ENCODE measurements at places on chromosomes 2 and 18.

DNA sequence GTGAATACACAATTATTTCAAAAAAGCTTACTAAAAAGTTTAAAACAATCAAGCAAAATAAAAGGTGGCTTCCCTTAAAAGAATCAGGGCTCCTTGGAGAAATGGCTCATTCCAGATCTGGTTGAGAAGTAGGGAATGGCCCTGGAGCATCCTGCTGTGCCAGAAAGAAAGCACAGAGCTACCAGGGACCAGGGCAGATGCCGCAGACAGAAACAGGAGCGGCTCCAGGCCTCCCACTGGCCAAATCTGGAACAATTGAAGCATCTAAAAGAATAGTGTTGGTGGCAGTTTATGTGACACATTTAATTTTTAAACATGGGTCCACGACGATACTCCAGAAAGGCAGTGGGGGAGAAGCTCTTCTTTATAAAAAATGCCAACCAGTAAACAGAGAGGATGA, 75.5 kb downstream of the GBX2 start:
- no peak for DNase-seq

- DNase-seq, result no peak
Observed at GRCh38 chr2:85435981-85436835, 17.7 kb downstream of the SH2D6 start.

GRCh38 chr2:34831096-34831495, 1232.0 kb upstream of the FAM98A start:
- DNase-seq, result no peak

DNA sequence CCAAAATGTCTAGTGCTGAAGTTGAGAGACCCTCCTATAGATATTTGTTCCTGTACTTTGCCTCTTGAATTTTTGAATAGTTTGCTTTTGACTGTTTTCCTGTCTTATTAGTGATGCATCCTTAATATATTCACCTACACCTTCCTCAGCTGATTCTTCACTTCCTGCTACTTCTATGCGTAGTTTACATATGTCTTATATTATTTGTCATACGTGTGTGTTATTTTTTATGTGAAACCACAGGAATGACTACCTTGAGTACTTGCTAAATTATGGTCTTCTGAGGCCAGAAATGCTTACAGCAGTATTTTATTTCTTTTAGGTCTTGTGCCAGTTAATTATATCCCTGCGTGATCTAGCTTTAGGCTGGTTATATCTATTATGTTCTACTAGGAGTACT, 9.9 kb downstream of the UBE2E3 start:
- no peak for DNase-seq

GRCh38 chr2:113084249-113085000, 16.7 kb downstream of the IL1F10 start:
- no peak for DNase-seq

- DNase-seq, result no peak
Observed at GRCh38 chr2:177554365-177554764, 161.8 kb downstream of the AGPS start.

DNA sequence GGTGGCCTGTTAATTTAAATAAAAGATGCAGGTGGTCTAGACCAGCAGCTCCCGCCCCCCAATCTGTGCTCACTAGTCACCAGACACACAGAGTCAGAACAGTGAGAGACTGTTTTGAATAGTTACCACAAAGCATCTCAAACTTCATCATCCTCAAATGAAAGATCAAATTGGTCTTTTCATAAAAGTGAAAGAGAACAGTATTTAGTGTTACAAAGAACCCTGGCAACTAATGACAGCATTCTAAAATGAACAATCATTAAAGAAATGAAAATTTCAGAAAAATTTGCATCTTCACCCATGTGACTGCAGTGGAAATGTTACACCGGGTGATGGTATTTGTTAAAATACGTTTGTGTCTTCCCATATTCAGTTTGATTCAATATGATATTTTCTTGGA, 65.5 kb upstream of the PMAIP1 start:
- no peak for DNase-seq

GRCh38 chr18:23825978-23826405, 136.7 kb downstream of the LAMA3 start:
- DNase-seq, result no peak

DNA sequence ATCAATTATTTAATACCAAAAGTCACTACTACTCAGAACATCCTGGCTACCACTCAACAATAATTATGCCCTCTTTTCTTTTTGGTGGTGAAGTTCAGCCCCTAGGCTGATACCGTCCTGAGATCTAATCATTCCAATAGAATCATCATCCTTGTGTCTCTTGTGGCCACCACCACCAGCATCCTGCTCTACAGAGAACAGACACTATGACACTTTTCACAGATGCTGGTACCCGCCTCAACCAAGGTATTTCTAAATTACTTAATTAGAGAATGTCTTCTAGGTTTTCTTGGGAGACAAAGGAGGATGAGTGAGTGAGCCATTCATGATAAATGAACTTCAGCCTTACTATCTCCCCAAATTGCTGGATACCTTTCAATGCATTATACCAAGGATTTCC, 60.0 kb downstream of the TDRD15 start:
- no peak for DNase-seq

DNA sequence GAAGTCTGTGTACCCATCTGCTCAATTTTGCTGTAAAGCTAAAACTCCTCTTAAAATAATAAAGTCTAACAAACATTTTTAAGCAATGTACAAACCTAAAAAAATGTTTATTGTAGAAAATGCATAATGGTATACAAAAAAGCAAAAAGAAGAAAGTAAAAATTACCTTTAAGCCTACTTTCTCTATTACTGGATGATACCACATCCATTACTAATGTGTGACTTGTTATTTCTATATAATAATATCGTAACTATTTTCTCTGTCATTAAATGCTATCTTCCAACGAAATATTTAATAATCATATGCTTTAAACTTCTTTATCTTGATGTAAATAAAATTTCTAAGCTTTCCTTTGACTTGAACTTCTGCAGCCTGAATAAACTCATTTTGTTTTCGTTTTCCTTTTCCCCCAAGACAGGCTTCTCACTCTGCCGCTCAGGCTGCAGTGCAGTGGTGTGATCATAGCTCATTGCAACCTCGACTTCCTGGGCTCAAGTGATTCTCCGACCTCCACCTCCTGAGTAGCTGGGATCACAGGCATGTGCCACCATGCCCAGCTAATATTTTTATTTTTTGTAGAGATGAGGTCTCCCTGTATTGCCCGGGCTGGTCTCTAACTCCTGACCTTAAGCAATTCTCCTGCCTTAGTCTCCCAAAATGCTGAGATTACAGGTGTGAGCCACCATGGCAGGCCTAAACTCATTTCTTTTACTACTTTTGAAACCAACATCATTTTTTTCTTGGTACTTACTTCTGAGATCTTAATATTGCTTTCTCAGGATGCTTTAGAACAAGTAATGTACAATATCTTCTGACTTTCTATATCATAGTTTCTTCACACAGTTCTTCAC, 18.1 kb upstream of the DNAH7 start:
- no peak for DNase-seq

GRCh38 chr18:9260388-9261380, 73.9 kb upstream of the TWSG1 start:
- no peak for DNase-seq

DNA sequence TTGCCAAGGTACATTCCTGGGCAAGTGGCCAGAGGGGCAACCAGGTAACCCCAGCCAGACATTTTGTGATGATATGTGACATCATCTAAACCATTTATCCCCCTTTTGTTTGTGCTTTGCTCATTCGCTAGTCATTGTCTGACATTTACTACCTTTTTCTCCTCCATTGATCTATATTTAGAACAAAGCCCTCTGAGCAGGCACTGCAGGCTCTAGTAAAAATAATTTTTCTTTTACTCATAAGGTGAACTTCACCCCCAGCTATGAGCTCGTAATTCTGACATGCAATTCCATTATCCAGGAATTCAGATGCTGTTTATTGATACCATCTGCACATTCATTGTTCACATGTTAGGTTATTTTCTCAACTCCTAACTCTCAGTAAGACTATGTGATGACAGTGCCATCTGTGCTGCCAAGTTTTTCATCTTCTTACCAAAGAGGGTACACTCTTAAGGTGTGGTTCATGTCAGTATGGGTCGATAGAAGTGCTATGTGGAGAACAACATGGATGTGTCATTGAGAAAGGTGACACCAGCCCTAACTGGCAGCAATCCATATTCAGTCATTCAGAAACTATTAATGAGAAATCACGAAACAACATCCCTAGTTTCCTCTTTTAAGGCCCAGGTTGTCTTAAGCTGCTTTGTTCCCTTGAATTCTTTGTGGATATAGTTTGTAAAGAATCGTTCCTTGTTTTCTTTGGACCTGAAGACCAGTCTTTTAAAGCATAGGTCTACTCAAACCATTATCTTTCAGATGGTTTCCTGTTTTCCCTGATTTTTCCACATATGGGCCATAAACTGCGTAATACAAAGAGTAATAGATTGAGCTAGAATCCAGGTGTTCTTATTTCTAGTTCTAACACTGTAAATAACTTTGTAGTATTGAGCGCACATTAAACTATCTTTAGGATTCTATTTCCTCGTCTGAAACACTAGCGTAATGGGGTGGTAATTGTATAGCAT, 978.1 kb upstream of the CDH2 start:
- DNase-seq, result no peak

DNA sequence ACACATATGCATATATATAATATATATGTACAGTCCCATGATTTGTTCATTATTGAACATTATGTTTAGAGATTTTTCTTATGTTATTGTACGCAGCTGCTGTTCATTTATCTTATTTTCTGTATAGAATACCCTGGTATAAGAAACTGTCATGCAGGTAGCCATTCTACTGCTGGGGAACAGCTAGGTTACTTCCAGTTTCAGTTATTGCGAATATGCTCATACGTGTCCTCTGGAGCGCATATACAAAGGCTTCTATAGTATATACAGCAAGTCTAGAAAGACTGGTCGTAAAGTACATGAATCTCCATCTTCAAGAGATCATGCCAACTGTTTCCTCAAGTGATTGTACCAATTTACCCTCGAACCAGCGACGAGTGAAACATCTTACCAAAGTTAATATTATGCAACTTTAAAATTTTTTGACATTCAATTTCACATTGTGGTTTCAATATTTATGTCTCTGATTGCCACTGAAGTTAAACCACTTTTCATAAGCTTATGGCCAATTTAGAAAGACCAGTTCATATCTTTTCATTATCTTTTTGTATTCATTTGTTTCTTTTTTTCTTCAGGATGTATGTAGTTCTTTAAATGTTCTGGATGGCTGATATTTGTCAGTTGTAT, 53.5 kb downstream of the RDH14 start:
- DNase-seq, result no peak

GRCh38 chr2:133417415-133417814, 150.8 kb downstream of the NCKAP5 start:
- DNase-seq, result no peak

DNA sequence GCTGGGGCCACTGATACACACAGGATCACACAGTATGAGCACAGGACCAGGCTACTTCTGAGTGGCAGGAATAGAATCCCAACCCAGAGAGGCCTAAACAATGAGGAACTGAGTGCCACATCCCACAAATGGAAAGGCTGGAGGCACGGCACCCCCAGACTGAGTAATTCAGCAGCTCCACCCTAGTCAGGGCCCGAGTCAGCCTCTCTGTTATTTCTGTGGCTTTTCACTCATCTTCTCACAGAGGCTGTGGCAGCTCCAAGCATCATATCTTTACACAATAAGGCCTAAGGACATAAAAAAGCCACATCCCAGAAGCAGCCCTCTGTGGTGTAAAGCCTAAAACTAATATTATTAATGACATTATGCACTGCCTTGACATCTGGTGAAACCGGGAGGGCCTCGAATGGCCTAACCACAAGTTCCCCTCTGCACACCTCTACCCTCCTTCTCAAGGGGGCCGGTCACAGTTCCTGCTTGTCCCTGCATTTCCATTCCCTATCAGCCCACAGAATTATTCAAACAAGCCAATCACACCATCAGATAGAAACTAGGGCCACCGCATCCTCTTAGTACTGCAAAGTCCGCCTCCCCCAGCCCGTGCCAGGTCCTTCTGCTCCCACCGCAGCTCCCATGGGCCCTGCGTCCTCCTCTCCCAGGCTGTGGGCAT, 12.5 kb upstream of the MAL start:
- no peak for DNase-seq

DNA sequence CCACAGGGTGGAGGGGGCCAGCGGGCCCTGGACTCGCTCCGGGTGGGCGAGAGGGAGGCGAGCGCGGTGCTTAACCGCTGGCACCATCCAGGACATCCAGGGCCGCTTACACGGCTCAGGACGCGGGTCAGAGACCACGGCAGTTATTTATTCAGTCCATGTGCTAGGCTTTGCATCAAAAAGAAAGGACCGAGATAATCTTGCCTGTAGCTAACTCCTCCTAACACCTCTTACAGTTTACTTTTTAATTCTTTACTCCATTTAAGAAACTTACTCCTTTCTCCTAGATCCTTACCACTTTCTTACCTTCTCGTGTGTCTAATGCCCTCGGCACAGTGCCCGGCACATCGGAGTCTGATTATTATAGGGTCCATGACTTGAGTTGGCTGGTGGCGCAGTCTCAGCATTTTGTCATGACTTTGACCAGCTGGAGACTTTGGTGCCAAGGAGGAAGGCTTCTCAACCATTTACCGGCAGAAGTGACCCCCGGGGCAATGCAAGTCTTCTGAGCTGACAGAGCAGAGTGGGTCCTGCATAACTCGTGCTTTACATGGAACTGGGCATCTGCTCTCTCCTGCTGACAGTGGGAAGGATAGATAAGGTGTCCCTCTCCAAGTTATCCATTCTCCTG, 503 bp downstream of the ANXA4 start:
- DNase-seq, result no peak

DNA sequence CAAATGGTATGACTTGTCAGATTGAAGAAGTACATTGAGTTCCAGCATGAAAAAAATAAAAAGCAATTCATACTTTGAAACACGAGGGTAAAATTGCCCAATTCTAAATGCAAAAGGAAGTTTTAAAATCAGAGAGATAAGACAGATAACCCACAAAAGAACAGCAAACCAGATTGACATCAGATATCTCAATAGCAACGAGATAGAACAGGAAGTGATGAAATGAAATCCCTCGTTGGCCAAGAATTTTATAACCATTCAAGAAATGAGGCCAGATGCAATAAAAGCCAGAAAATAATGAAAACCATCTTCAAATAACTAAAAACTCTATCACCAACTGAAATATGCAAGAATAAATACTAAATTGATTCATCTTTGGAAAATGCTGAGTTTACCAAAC, 172.8 kb downstream of the CD226 start:
- DNase-seq, result no peak

DNA sequence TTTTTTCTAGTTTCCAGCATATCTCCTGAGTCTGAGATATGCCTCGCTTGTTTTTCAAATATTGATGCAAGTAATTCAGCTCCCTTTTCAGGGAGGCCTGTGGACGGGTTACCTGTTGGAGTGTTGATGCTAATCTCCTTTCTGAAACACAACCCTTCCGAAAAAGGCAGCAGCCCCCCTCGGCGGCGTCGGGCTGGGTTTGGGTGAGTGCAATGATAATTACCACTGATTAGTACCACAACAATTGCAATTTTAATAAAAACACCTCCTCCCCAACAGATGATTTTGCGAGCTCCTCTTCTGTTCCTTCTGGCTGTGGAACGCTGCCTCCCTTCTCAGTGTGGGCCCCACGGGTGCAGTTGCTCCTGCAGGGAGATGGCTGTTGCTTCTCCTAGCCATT, 66.3 kb downstream of the PTGR3 start:
- no peak for DNase-seq
